Activated T-cell treated with anti-CD3 and anti-CD28 coated beads, Interleukin-2, amount 50 U/mL, for 24 hours (primary cell): ENCODE measurements at places on chromosomes 3 and 15.
A peak's percentile ranks its signal among the peaks of the same experiment; 100 is the strongest.

DNA sequence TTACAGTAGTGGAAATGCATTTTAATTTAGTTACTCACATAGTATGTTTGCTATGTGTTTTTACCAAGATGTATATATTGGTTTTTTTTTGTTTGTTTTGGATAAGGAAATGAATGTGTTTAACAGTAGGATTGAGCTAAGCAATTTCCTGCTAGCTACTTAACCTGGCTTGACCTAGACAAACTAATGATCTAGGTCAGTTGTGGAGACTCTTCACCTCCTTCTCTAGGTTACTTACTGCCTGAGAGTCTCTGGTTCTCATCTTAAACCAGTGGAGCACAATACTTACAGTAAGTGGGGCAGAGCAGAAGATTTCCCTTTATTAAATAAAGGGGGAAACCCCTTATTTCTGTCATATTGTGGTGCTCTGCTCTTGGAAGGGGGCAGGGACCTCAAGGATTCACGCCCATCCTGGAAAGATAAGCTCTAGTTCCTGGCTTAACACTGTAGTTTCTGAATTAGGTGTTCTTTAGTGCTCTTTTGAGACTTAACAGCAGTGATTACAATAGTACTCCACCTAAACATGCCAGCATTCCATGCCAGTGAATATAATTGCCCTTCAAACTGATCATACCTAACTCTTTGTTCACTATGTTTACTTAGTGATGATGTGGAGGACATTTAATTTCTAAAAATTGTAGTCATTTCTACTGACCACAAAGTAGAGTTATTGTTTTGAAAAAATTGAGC is 79.9 kb downstream of the UBP1 start:
- H3K4me1 ChIP-seq = no peaks in the 10 kb centered on the region
- no peak overlapping the region for H3K4me3 ChIP-seq
- no peaks in the 10 kb centered on the region for H3K36me3 ChIP-seq
- peaks cover 16% of the 10 kb centered on the region for H3K27me3 ChIP-seq
- no peak for DNase-seq

- DNase-seq = no peak
- peak overlapping the region; percentile 47 for H3K27ac ChIP-seq
- H3K36me3 ChIP-seq = peaks cover 96% of the 10 kb centered on the region
- peaks cover 7% of the 10 kb centered on the region for H3K4me1 ChIP-seq
- no peak overlapping the region for H3K4me3 ChIP-seq
These were observed 16.4 kb downstream of the SRPRB start for GRCh38 chr3:133821767-133822638.

- no peaks in the 10 kb centered on the region for H3K36me3 ChIP-seq
- no peak overlapping the region for H3K4me3 ChIP-seq
These were observed 202.3 kb downstream of the NEK10 start for GRCh38 chr3:27166888-27167287.

- H3K4me3 ChIP-seq = no peak overlapping the region
- no peaks in the 10 kb centered on the region for H3K27me3 ChIP-seq
- no peak for DNase-seq
- no peak overlapping the region for H3K27ac ChIP-seq
- H3K4me1 ChIP-seq = peaks cover 3% of the 10 kb centered on the region
These were observed 222.0 kb upstream of the UBE2E2 start for GRCh38 chr3:22981166-22981565.

DNA sequence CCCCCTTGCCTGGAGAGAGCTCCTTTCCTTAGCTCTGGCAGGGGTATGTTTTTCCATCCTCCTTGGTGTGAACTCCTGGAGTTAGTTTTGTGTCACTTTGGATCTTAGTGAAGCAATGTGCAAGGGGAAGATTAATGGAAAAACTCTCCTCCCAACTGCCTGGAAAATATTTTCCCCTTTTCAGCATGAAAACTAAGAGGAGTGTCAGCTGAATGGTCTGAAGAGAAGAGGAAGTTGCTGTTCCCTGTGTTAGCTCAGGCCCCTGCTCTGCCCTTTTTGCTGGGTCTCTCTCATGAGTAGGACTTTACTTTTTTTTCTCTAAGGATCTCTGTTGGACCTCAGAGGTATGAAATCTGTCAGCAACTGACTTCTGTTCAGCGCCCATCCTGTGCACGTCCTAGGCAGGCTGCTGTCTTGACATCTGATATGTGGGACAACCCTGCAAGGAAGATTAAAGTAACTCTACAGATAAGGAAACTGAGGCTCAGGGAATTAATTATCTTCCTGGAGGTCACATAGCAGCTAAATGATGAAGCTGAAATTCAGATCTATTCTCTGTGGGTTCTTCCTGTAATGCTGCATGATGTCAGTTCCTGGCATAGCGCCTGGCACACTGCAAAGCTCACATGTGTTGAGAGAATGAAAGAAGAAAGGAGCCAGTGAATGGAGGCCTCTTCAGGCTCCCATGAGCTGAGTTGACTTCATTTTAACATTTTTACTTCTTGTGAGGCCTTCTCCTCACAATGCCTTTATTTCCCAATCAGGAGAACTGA is 109.7 kb upstream of the GALNT15 start:
- H3K27ac ChIP-seq = no peak overlapping the region
- H3K4me3 ChIP-seq = no peak overlapping the region
- peaks cover 7% of the 10 kb centered on the region for H3K4me1 ChIP-seq
- H3K27me3 ChIP-seq = peaks cover 20% of the 10 kb centered on the region
- no peak for DNase-seq
